Endothelial cell (in vitro differentiated cells): ENCODE measurements at places on chromosomes 6 and 20.
A peak's percentile ranks its signal among the peaks of the same experiment; 100 is the strongest.

DNA sequence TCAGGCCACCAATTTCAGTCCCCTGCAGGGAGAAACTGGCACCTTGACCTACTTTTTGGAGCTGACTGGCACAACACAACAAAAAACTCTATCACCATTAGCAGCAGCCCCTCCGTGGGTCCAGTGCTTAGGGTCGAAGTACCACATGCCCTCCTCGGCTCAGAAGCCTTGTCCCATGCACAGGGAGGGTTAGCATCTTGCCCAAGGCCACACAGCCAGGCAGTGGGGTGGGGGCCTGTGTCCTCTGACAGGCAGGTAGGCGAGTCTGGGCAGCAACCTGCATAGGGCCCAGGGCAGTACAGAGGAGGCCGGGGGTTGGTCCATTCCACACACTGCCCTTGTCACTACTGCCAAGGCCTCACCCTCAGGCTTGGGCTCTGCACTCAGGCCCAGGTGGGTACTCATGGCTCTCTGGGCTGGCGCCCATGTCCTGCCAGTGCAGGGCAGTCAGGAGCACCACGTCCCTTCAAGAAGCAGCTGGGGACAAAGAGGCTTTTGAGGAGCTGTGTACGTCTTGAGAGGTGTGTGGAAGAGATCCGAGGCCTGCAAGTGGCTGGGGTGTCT, 53.6 kb downstream of the PYGB start:
- DNase-seq: no peak

DNA sequence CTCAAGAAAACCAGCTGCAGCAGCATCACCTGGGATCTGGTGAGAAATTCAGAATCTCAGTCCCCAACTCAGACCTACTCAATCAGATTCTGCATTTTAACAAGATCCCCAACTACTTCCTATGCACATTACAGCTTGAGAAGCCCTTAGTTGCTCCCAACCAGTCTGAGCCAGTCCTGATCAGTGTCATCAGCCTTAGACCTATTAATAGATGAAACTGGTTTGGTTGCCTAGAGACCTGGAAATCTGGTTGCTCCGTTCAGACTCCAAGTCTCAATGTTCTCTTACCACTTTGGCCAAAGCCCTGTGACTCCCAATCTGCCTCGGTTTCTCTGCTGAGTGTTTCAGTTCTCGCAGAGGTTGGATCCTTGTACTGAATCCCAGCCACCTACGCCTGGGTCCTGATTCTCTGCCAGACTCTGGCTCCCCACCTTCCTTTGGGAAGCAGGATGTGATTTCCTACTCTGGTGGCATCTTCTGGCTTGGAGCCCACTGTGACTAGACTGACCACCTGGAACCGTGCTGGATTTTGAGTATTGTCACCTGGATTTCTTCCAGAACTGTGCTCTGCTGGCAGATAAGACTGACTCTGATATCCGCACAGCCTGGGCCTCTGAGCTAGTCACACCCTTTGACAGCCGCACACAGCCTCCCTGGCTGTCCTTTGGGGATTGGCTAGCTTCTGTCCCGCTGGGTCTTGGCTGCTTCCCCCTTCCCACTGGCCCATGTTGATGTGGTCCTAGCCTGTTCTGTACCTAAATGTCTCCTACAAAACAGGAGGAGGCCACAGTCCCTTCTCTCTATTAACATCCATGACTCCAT, 20.3 kb upstream of the ATXN1 start:
- no peak for DNase-seq

DNA sequence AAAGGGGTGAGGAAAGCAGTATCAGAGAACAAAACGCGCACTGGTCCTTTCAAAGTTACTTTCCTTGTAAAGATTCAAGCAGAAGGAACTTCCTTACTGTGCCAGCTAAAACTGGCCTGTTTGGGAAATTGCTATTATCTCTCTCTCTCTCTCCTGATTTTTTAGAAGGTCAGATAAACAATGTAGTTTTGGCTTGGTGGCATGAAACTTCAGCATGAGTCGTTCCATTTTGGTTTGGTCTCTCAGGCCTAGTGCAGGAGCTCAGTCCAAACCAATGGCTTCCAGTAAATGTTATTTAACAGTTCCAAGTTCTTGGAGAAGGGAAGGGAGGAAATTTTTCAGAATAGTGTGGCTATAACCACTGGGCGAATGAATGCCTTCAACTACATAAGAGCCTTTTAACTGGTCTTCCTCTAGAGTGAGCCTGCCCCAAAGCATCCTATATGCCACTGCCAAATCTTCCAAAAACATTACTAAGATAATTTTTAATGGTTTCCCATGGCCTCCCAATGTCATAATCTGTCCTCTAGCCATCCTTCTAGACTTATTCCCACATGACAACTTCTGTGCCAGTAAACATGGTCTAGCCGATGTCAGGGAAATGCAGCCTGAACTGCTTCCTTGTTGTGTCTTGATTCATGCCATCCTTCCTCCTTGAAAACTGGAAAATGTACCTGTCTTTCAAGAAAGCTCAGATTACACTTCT, 9.1 kb upstream of the SNX9 start:
- no peak for DNase-seq

DNA sequence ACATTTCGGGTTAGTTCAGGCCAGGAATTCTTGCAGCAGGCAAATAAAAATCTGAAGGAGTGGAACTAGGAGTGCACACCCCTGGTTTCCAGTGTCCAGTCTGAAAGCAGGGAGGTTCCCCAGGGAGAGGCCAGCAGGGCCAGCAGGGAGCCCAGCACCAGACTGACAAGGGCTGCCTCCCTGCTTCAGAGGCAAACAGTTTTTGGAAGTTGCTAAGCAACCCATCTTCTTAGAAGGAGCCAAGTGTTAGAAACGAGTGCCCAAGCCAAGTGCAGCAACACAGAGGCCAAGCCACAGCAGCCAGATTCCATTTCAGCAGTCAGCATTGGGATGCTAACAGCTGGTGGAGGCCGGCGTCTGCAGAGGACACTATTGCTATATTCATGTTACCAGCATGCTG, 179.1 kb downstream of the SYNDIG1 start:
- no peak for DNase-seq

DNA sequence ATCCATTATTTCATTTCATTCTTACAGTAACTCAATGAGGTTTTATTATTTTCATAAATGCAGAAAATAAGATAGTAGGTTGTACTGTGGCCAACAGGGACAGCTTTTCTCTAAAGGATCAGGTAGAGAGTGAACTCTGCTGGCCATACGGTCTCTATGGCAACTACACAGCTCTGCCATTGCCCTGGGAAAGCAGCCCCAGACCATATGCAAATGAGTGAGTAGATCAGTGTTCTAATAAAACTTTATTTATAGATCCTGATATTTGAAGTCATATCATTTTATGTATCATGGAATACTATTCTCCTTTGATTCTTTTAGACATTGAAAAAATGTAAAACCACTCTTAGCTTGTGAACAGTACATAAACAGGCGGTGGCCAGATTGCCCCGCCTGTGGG, 192.5 kb upstream of the RREB1 start:
- no peak for DNase-seq

DNA sequence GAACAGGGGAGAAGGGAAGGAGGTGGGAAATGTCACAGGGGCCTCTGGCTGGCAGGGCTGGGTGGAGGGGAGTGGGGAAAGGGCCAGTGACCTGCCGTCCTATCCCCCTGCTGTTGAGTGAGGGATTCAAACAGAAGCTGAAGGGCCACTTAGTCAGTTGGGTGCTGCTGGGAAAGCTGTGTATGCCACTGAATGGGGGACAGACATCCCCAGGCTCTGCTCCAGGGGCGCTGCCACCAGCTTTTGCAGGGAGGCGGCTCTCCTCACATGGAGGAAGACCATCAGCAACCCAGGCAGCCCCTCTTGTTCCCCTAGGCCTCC, 50.0 kb downstream of the MDGA1 start:
- no peak for DNase-seq

GRCh38 chr6:14286144-14286543, 168.6 kb downstream of the CD83 start:
- DNase-seq: no peak

- DNase-seq: no peak
Observed at GRCh38 chr20:44686934-44687333, 28.2 kb upstream of the CCN5 start.

- no peak for DNase-seq
Observed at GRCh38 chr6:45712786-45713185, 302.9 kb downstream of the CLIC5 start.

GRCh38 chr6:121522265-121522664, 86.8 kb downstream of the GJA1 start:
- DNase-seq: no peak

DNA sequence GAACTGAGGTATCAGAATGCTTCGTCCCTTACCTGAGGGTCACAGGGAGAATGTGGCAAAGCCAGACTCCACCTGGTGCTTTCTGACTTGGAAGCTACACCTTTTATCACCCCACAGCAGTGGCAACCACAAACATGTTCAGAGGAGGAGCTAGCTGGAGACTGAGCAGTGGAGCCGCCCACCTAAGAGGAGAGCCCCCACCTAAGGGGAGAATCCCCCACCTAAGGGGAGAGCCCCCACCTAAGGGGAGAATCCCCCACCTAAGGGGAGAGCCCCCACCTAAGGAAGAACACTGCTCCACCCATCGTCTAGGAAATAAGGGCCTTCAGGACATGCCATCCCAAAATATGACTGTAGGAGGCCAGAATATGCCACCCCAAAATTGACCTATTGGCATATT, 4.0 kb downstream of the SLC52A3 start:
- no peak for DNase-seq

DNA sequence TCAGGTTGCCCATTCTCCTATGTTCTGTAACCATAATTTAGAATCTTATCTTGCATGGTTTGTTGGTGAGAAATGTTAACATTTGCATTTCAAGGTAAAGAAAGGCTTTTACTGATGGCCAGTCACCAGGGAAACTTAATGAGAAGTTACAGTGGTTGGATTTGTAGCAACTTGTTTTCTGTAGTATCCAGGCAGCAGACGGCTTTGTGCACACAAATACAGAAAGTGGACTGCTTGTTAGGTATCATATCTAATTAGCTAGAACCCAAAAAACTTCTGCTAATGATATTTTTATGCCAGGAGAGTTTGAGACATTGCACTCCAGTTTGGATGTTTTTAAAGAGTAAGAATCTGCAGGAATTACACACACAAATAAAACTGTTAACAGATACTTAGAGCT, 578.0 kb downstream of the DOK5 start:
- DNase-seq: no peak

DNA sequence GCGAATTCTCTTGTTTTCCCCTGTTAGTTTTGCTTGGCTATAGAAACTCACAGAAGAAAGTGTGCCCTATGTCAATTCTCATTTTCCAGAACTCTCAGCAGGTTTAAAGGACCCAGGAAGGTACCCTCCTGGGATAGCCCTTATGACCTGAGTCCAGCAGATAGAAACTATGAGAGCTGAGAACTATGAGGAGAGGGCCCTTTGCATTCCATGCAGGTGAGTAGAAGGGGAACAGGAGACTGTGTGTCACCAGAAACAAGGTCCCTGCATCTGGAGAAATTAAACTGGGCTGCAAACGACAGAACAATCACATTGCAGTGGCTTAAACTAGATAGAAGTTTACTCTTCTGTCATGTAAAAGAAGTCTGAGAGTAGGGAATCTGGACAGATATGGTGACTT, 35.7 kb upstream of the SCUBE3 start:
- DNase-seq: no peak

- DNase-seq: no peak
Observed at GRCh38 chr6:52157301-52157941, 28.8 kb upstream of the IL17A start.

- DNase-seq: no peak
Observed at GRCh38 chr6:53961679-53962370, 149.4 kb upstream of the MLIP start.

DNA sequence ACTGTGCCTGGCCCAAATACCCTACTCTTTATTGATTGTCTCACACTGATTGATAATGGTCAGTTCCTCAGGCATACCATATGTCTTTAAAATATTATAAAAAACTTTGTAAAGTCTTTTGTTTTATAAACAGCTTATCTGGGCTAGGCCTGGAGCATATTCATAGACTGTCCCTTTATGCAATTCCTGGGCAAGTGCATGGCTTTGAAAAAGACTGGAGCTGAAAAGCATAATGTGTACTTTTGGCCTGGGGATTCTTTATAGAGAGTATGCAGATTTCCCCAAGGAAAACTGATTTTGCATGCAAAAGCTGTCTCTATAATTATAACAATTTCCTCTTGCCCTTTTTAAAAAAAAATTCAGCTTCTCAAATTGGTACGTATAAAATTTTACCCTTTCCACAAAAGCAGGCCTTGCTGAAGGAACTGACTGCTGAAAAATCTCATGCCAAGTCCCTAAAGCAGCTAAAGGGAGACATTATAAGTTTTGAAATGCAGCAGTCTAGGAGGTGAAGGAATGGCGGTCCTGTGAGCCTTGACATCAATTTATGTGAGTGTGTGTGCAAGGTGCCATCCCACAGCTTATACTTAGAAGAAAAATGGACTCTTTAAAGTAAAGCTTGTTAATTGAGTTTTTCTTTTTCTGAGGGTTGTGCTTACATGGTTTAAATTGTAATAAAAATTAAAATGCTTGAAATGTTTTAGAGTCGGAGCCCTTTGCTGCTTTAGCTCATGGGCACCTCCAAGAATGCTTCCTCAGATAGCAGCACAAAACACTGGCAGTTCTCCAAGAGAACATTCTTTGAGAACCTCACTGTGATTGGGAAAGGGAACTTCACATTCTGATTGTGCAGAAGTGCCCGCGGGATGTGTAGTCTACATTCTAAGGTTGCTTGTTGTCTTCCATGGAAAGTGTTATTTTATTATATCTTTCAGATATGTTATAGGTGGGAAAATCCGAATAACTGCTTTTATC, 43.9 kb downstream of the PLCB4 start:
- DNase-seq: no peak

DNA sequence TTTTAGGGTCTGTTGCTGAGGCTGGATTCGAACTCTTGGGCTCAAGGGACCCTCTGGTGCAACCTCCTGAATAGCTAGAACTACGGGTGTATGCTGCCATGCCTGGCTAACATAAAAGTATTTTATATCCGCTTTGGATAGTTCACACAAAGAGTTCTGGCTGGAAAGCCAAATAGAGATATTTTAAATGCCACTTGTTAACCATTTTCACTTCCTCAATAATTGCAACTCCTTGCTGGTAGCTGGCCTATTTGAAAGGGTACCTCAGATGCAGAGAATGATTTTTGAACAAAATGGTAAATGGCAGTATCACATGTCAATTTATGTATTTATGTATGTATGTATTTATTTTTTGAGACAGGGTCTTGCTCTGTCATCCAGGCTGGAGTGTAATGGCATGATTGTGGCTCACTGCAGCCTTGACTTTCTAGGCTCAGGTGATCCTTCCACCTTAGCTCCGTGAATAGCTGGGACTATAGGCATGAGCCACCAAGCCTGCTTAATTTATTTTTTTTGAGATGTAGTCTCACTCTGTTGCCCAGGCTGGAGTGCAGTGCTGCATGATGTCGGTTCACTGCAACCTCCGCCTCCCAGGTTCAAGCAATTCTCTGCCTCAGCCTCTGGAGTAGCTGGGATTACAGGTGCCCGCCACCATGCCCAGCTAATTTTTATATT, 12.9 kb upstream of the JARID2 start:
- no peak for DNase-seq

- no peak for DNase-seq
Observed at GRCh38 chr6:166408936-166409755, 26.4 kb upstream of the MPC1 start.

DNA sequence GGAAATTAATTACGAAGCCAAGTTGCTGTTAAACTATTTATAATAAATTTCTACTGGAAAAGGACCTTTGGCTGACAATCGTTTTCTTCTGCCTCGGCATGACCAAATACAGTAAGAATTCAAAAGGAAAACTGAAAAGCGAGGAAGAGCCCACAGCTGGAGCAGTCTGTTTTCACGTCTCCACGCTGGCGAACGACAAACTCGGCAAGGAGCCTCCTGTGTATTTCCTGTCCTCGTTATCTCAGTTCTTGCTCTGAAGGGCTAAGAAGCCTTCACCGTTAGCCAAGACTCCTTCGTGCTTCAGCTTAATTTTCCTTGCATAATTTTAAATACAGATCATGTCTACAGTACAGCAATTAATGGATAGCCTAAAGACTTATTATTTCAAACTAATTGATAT, 214.3 kb upstream of the PLCB4 start:
- DNase-seq: peak; percentile 19
